ENCODE measurements at places on chromosomes 2 and 18.

DNA sequence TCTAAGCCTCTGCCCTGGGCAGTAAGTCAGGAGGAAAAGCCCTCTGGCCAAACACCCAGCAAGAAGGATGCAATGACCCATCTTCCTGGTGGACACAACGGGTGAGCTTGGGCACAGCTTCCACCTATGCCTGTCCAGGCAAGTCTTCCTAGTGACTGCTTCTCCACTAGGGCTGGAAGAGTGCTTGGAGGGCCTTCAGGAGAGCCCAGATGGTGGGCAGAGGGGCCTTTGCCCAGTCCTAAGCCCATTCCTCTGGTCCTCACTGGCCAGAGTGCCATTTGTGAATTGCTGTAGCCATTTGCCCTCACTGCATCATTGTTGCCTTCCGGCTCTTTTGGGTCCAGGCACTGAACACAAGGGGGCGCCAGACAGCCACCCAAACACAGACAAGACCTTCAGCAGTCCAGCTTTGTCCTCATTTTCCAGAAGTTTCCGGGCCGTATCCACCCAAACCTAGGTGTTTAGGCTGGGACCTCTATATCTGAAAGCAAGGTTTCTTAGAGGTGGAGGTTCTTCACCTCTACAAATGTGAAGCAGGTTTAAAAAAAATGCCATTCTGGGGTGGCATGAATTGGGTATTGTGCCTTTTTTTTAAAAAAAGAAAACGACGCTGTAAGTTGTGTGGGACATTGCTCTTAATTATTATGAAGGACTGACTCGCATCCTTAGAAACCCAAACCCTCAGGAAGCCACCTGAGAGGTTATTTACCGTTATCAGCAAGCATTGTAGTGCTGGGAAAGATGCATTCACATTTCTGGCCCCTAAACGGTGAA lies 29.5 kb downstream of the PAX8 start:
- DNase-seq: peak; percentile 61

DNA sequence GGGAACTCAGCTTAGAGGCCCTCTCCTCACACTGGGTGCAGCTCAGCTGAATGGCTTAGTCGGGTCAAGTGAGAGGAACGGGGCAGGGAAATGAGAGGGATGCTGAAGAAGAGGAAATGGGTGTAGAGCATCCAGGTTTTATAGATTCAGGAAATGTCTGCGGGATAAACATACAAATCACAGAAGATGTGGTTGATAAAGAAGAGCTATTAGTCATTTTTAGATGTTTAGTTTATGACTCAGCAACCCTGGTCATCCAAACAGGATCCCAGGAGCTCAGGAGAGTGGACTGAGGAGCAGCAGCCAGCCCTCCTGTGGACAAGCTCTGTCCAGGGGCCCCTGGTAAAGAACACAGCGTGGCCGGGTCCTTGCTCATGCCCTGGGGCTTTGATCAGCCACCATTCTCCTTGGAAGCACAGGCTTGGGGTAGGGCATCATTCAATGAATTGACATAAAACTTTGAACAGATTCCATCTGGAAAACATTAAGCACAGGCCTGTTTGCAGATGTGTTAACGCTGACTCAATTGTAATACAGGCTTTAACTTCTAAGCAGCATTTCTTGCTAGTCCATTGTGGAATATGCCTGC lies 83.0 kb downstream of the NPAS2 start:
- no peak for DNase-seq

DNA sequence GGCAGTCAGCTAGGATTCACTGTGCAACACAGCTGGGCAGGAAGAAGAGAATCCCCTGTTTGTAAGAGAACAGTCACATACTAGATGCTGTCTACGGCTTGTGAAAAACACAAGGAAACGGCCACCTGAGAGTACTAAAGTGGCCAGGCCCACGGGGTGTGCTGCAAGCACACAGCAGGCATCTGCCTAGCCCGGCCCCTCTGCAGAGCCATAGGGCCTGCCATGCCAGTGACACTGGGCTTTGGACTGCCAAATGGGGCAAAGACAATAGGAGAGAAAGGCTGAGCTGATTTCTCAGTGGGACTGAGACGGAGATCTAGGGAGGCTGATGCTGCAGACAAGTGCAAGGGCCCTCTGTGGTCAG lies 10.3 kb downstream of the TUBB6 start:
- peak; percentile 9 for DNase-seq

- DNase-seq: no peak
Measured at GRCh38 chr2:23311186-23311585, 73.8 kb upstream of the KLHL29 start.

DNA sequence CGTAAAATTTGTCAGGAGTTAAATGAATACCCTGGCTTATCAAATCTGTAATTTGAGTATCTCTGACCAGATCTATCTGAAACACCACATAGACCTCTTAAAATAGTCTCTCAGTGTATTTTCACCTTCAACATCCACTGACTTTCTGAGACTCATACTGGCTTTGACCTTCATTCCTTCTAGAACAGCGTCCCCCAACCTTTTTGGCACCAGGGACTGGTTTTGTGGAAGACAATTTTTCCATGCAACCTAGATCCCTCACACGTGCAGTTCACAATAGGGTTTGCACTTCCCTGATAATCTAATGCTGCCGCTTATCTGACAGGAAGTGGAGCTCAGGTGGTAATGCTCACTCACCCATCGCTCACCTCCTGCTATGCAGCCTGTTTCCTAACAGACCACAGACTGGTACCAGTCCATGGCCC lies 3.2 kb downstream of the NBAS start:
- DNase-seq: no peak

GRCh38 chr2:160955578-160955977 lies 204.7 kb upstream of the TANK start:
- no peak for DNase-seq

DNA sequence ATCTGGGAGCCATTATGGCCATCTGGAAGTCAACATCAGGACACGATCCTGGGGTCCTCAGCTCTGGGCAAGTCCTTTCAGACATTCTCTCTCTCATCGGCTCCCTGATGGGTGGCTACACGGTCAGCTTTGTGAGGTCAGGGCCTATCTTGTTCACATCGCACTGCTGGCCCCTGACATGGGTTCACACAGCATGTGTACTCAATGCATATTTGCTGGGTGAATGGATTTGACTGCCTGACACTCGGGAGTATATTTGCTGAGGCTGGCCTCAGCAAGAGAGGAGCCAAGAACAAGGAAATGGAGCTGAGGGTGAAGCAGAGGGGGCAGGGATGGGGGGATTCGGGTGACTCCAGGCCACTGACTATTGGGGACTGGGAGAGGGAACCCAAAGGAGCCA lies 50.5 kb downstream of the SLC4A5 start:
- no peak for DNase-seq

GRCh38 chr18:37684590-37684989 lies 119.0 kb upstream of the CELF4 start:
- no peak for DNase-seq

GRCh38 chr18:35694808-35695207 lies 113.3 kb downstream of the GALNT1 start:
- no peak for DNase-seq

DNA sequence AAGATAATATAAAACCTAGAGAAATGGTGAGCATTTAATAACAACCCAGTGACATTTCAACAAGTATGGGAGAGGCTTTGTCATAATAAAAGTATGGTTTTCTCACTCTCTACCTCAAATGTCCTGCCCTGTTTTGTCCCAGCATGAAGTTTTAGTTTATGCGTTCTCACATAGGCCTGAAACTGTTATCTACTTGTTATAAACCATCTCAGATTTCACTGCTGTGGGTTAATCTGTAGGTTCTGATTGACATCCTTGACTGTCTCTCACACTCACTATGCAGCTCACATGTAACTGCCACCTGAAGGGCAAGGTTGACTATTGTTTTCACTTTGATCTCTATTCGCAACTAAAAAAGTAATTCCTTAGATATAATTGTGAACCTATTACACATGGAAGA lies 44.9 kb downstream of the ZEB2 start:
- no peak for DNase-seq

DNA sequence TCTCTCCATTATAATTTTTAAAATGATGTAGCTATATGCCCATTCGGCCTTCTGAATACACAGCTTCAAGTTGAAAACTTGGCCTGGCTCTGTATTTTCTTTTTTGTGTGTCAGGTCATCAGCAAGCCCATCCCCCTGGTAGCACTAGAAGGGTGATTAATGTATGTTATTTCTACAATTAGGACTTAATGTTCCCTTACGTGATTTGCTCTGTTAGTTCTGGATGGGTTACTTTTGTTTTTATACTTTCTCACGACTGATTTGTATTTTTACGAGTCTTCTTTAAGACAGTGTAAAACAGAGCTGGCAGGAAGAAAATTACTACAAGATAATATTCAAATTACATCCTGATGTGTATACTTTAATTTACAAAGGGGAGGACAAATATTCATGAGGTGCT lies 88.4 kb upstream of the RGPD4 start:
- DNase-seq: no peak

DNA sequence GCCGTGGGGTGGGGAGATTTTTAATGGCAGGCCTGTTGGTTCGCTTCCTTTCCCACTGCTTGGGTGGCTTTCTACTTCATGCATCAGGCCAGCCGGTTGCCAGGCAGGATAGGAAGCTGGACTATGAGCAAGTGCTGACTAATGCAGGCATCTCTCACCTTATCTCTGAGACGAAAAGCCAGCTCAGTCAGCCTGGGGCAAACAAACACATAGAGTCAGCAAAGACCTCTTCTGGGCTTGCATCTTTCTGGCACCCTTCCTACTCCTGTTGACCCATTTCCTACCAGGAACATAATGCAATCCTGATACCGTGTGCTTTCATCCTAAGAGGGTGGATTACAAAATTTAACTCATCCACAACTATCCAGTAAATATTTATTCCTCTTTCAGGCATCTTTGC lies 416.6 kb upstream of the MEX3C start:
- DNase-seq: no peak

DNA sequence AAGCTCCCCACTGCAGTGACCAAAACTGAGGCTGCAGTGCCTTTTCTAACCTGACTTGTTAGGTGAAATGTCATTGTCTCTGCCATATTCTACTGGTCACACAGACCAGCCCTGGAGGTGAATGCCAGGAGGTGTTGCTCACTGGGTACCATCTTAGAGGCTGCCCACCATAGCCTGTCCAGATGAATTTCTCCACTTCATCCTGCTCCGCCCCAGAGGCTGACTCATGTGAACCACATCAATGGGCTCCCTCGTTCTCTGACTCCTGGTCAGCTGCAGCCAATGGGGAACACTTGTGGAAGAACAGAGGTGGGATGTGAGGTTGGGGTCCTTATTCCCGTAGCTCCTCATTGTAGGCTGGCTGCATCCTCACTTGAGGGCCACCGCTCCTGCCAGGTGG lies 3.4 kb upstream of the NARS1 start:
- DNase-seq: no peak

DNA sequence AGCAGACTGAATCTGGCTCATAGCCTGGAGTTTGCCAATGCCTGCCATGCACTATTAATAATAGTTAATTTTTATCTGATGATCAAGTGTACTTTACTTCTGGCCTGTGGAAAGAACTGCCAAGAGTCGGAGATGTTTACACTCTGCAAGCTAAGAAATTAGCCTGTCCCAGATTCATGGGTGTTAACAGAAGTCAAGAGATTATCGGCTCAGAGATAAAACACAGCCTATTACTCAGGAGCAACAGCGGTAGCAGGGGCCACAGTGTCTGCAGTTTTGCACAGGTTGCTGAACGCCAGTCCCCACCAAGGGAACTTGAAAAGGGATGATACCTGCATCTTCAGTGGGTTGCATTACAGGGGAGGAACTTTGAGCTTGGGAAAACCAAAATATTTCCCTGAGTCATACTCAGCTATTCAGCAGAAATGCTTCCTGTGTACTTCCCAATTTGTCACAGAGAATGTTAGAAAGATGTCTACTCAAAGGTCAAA lies 4.3 kb upstream of the ADI1 start:
- DNase-seq: no peak

DNA sequence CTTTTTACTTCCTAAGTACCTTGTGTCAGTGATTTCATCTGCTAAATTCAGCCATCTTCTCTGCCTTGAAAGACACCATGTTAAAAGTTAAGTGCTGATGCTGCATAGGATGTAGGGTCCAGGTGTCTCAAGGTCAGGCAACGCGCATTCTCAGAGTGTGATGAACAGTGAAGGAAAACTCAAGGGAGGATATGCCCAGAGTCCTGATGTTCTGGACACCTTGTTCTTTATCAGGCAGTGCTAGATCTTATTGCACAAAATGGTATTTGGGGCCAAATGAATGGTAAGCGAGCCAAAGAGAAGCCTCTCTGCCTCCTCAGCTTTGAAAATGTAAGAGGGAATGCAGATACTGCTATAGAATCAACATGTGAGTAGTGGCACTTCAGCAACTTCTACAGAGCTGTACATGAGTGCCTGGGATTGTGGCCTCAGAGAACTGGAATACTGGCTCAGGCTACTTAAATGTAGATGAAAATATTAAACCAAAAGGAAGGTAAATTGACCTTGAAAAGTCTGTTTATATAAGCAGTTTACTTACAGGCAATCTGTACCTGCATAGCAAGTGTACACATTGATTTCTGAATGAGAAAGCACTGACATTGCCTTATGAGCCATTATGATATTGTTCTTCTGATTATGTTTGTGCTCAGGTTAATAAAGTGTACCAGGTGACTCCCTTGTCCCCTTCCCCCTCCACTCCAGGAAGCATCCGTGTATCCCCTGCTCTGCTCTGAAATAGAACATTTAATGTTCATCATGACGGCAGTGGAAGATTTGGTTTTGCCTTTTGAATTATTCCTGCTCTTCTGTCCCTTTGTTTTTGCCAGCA lies 86.7 kb upstream of the RANBP2 start:
- DNase-seq: peak; percentile 72

- no peak for DNase-seq
Measured at GRCh38 chr18:3595369-3596273, 145.6 kb downstream of the TGIF1 start.

DNA sequence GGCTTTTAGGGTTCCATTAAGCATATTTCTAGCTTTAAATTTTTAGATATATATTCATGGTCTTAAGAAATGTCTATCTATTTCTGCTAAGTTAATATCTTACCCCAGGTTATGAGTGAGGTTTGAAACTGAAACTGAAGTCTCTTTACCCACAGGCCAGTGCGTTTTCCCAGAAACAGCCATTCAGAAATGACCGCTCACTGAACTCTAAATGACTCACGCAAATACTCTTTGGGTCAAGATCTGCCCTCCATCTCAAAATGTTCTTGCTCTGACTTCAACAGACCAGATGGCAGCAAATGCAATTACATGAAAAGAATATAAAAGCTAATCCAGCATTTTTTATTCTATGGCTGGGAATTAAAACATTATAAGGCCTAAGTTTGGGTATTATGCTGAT lies 315.2 kb downstream of the TDRD15 start:
- no peak for DNase-seq

DNA sequence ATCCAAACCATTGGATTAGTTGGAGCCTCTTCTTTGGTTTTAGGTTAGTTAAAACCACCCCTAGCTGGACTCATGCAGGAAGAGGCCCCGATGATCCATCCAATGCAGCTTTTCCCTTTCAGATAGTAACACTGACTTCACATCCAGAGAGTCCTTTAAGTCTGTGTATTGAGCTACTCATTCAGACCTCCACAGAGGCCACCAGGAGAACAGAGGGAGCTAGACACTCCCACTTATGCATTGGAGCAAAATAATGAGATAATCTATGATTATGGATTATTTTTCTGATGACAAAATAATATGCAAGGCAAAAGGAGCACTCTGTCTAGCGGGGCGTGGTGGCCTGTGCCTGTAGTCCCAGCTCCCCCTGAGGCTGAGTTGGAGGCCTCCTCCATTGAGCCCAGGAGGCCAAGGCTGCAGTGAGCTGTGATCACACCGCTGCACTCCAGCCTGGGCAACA lies 1.6 kb upstream of the ROCK2 start:
- no peak for DNase-seq

- no peak for DNase-seq
Measured at GRCh38 chr2:17915811-17916518, 37.5 kb downstream of the KCNS3 start.

- no peak for DNase-seq
Measured at GRCh38 chr2:12821656-12822055, 104.9 kb downstream of the TRIB2 start.
